Psoas muscle (tissue), 8 donors: ENCODE measurements at places on chromosomes 7 and 10. TPM values are rescaled to one million over a fixed set of nuclear protein-coding genes. Genes with fewer than 3 reads are reported as not detected.

GRCh38 chr10:80493522-80494051 is 39.5 kb downstream of the TSPAN14 start:
- DNase-seq = no peak

DNA sequence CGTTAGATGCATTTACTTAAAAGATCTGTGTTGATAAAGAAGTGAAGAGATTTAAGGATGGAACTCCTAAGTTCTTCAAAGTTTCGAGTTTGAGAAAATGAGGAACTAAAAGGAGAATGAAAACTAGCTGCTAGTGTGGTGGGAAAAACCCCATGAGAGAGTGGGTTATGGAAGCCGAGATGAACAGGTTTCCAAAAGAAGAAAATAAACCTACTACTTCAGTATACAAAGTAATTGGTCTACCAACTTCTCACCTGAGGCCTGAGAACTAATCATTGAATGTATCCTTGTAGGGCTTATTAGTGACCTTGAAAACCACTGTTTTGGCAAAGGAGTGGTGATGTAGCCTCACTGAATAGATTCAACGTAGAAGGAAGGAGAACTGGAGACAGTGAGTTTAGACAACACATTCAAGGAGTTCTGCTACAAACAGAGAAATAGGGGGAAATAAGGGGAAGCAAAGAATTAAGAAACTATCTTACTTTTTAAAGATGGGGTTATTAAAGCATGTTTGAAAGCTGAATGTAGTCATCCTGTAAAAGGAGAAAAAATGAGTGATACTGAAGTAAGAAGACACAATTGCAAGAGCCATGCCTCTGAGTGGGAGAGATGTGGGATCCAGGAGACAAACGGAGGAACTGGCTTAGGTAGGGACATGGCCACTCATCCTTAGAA is 50.8 kb downstream of the CH25H start:
- DNase-seq = no peak

- no peak for DNase-seq
Observed at GRCh38 chr7:16338065-16338464, 83.3 kb downstream of the CRPPA start.

- DNase-seq = no peak
Observed at GRCh38 chr10:87918254-87918859, 54.9 kb downstream of the PTEN start.

GRCh38 chr7:105027176-105027853 is 13.3 kb downstream of the KMT2E start:
- DNase-seq = no peak

The CFAP46 gene
- polyA plus RNA-seq = 25.4 TPM

The FAM180A gene
- polyA plus RNA-seq = 0.13 TPM

The CDC123 gene
- polyA plus RNA-seq = 84.6 TPM

The WDR86 gene
- 0.03 TPM for polyA plus RNA-seq
